ENCODE measurements at places on chromosomes 11 and 22. TPM values are rescaled to one million over a fixed set of nuclear protein-coding genes. Genes with fewer than 3 reads are reported as not detected.
A peak's percentile ranks its signal among the peaks of the same experiment; 100 is the strongest.

DNA sequence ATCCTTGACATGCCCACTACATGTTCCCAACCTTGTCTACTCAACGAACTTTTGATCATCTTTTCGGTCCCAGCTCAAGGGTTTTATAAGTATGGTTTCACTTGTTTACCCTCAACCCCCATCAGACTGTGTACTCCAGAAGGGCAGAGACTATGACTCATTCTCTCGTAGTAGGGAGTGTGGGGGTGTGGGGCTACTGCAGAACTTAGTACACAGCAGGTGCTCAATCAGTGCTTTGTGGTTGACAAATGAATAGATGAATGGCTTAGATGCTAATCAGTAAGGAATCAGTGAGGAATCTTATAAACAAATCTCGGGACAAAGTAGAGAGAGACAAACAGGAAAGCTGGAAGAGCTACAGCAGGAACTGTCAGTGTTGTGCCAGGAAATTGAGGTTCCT lies 151.7 kb upstream of the PLET1 start:
- no peaks in the 10 kb centered on the region for H3K36me3 ChIP-seq
- no peaks in the 10 kb centered on the region for H3K4me1 ChIP-seq
- DNase-seq: no peak
- H3K27me3 ChIP-seq: no peaks in the 10 kb centered on the region
- no peak overlapping the region for H3K4me3 ChIP-seq

DNA sequence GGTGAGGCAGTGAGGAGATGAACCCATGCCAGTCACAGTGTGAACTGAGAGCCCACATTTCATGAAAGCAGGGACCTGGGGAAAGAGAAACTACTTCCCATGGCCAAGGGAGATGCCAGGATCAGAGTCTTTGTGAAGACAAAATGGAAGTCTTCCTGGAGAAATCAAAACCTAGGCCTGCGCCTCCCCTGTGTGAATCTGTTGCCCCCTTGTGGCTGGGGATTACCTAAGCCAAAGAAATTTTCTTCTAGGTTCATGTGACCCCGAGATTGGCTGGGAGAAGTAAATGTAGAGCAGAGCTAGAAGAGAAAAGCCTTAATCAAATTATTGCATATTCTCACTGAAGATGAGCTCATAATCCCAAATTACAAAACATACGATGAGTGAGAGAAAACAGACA lies 1075.3 kb downstream of the TBC1D22A start:
- DNase-seq: peak; percentile 12
- no peak overlapping the region for H3K27ac ChIP-seq
- H3K27me3 ChIP-seq: no peaks in the 10 kb centered on the region
- no peaks in the 10 kb centered on the region for H3K36me3 ChIP-seq

- H3K4me3 ChIP-seq: no peak overlapping the region
- DNase-seq: no peak
- no peaks in the 10 kb centered on the region for H3K27me3 ChIP-seq
- H3K36me3 ChIP-seq: peaks cover 8% of the 10 kb centered on the region
- H3K27ac ChIP-seq: peak overlapping the region; percentile 93
Observed at GRCh38 chr11:130477586-130478203, 29.2 kb downstream of the ADAMTS15 start.

Gene BACE1-AS
- 10.4 TPM for polyA plus RNA-seq

- peak; percentile 46 for DNase-seq
- H3K27me3 ChIP-seq: no peaks in the 10 kb centered on the region
Observed at GRCh38 chr22:42313804-42314581, 43.5 kb upstream of the TCF20 start.

- no peaks in the 10 kb centered on the region for H3K36me3 ChIP-seq
- no peaks in the 10 kb centered on the region for H3K4me1 ChIP-seq
- peaks cover 7% of the 10 kb centered on the region for H3K27me3 ChIP-seq
- H3K4me3 ChIP-seq: no peak overlapping the region
Observed at GRCh38 chr11:69912161-69912910, 93.1 kb upstream of the FGF3 start.

GRCh38 chr22:36364255-36365019 lies 23.3 kb downstream of the MYH9 start:
- no peaks in the 10 kb centered on the region for H3K36me3 ChIP-seq
- DNase-seq: no peak
- H3K4me3 ChIP-seq: no peak overlapping the region

- H3K27me3 ChIP-seq: no peaks in the 10 kb centered on the region
- H3K36me3 ChIP-seq: no peaks in the 10 kb centered on the region
- H3K4me3 ChIP-seq: no peak overlapping the region
- no peaks in the 10 kb centered on the region for H3K4me1 ChIP-seq
Observed at GRCh38 chr11:113282898-113283437, 31.4 kb upstream of the TTC12 start.

- no peaks in the 10 kb centered on the region for H3K4me1 ChIP-seq
- no peaks in the 10 kb centered on the region for H3K36me3 ChIP-seq
- no peaks in the 10 kb centered on the region for H3K27me3 ChIP-seq
Observed at GRCh38 chr11:57874981-57875380, 113.4 kb downstream of the CTNND1 start.

Gene LDLRAD3
- polyA plus RNA-seq: 9.5 TPM

- H3K4me3 ChIP-seq: no peak overlapping the region
- H3K4me1 ChIP-seq: peaks cover 4% of the 10 kb centered on the region
- no peaks in the 10 kb centered on the region for H3K27me3 ChIP-seq
- peaks cover 35% of the 10 kb centered on the region for H3K36me3 ChIP-seq
- DNase-seq: no peak
- H3K27ac ChIP-seq: no peak overlapping the region
Observed at GRCh38 chr11:46663277-46663940, 37.0 kb downstream of the ARHGAP1 start.

Gene MYO18B
- 79.1 TPM for polyA plus RNA-seq

GRCh38 chr11:131195661-131196517 lies 174.5 kb upstream of the NTM start:
- H3K4me1 ChIP-seq: peaks cover 6% of the 10 kb centered on the region
- no peak overlapping the region for H3K27ac ChIP-seq
- H3K36me3 ChIP-seq: no peaks in the 10 kb centered on the region
- no peak for DNase-seq
- H3K4me3 ChIP-seq: no peak overlapping the region
- no peaks in the 10 kb centered on the region for H3K27me3 ChIP-seq

- H3K27me3 ChIP-seq: no peaks in the 10 kb centered on the region
- peaks cover 9% of the 10 kb centered on the region for H3K4me1 ChIP-seq
- no peaks in the 10 kb centered on the region for H3K36me3 ChIP-seq
- DNase-seq: no peak
Observed at GRCh38 chr11:61697078-61697502, 16.9 kb downstream of the DAGLA start.
